ENCODE measurements at places on chromosomes 6 and 20.

DNA sequence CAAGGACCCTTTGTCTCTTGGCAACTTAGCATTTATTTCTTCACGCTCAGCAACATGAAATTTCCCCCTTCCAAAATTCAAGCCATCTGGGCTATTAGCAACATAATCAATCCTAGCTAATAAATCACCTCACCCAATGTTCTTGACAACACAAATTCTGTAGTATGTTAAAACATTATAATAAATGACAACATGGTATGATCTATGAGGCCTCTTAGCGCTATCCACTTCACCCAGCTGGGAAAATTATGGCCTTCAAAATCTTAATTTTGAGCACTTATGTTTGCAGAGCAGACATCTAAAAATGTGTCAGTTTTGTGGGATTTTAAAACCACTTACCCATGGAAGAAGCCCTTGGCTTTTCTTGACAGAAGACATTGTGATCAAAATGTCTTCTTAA, 181.9 kb downstream of the HDGFL1 start:
- DNase-seq, result no peak

GRCh38 chr6:99393366-99393697, 663 bp downstream of the COQ3 start:
- DNase-seq, result no peak

DNA sequence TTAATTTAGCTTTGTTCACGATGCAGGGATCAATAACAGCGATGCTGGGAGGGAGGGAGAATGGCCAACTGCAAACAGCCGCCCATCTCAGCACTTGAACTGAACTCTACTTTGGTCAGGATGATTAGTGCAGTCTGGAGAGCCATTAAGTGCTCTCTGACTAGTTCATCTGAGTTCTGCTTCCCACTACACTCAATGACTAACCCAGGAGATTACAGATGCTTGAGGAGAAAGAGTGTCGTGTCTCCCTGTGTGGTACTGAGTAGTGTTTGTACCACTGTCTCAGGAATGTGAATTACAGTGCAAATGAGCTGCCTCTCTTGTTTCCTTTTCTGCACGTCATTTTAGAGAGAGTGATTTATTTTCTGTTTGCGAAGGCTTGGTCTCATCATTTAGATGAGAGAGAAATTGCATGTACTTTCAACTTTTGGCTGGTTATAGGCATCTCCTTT, 23.5 kb downstream of the CARMIL1 start:
- no peak for DNase-seq

GRCh38 chr6:28648878-28649375, 123.2 kb downstream of the GPX5 start:
- DNase-seq, result no peak

DNA sequence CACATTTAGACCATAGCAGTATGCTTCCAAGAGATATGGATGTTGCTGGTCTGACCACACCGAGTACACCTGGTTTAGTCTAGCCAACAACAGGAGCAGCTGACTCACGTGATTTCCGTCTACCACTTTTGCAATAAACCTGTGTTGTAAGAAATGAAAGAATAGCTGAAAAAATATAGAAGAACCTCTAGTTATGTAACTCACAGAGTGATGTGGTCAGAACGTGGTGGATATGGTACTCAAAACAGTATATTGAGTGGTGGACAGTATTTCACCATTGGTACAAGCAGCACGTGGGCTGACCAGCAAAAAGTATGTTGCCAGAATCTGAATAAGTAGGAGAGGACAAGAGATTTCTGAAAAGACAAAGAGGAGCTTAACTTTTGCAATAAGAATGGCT, 226.9 kb downstream of the TBC1D7 start:
- no peak for DNase-seq

GRCh38 chr6:26363882-26364701, 906 bp upstream of the BTN3A2 start:
- DNase-seq, result no peak

DNA sequence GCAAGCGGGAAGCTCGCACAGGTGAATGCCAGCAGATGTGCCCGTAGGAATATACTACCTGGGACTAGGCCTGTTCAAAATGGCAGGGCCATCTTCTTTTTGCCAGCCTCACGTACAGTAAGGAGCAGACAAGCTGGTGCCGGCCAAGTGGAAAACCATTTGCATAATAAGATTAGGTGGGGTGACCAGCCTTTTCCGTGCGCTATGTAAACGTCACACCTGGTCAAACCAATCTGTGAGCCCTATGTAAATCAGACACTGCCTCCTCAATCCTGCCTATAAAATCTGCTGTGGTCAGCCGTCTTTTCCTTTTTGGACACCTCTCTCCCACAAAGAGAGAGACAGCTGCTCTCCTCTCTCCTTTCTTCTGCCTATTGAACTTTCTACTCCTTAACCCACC, 60.8 kb upstream of the TMEM30A start:
- DNase-seq, result no peak

Data from CD4-positive, alpha-beta T cell treated with Interleukin-15 for 4 hours (primary cell).